ENCODE measurements at places on chromosomes 1 and 21. TPM values are rescaled to one million over a fixed set of nuclear protein-coding genes. Genes with fewer than 3 reads are reported as not detected.

The AADACL4 gene
- total RNA-seq = not detected

DNA sequence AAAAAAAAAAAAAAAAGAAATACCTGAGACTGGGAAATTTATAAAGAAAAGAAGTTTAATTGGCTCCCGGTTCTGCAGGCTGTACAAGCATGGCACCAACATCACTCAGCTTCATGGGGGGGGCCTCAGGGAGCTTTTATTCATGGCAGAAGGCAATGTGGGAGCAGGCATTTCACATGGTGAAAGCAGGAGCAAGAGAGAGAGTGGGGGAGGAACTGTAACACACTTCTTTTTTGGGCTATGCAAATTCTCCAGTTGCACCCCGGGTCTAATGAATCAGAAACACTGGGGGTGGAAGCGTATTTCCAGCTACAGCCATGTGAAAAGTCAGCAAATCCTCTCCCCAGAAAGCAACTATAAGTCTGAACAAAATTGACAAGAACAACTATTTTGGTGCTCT lies 11.8 kb upstream of the SOD1 start:
- no peak for DNase-seq
- H3K27ac ChIP-seq = no peak overlapping the region
- no peaks in the 10 kb centered on the region for H3K36me3 ChIP-seq
- no peaks in the 10 kb centered on the region for H3K27me3 ChIP-seq
- H3K4me1 ChIP-seq = peaks cover 9% of the 10 kb centered on the region

The RSBN1 gene
- total RNA-seq = 9.6 TPM

GRCh38 chr1:116743535-116743934 lies 10.7 kb upstream of the CD2 start:
- no peak overlapping the region for H3K27ac ChIP-seq
- peaks cover 12% of the 10 kb centered on the region for H3K27me3 ChIP-seq
- DNase-seq = no peak
- no peaks in the 10 kb centered on the region for H3K36me3 ChIP-seq
- H3K4me3 ChIP-seq = no peak overlapping the region

The KRTAP10-2 gene
- not detected for total RNA-seq

Data from Calu3 (cell line).